ENCODE measurements at places on chromosomes 4 and X. TPM values are rescaled to one million over a fixed set of nuclear protein-coding genes. Genes with fewer than 3 reads are reported as not detected.

DNA sequence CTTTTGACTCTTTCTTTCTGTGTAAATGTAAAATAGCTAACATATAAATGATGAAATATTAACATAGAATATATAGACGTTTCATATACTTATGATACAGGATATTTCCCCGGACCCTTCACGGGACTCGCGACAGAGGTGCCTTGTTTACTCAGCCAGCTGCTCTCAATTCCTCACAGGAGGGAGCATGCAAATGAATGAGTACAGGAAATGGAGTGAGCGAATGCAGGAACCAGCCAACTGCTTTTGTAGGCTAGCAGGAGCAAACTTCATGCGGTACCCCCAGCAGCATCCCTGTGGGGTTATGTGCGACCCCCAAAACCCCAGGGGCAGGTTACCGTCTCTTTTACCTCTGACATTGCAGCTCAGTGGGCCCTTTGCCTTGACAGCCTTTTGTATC lies 110.3 kb upstream of the PDHA2 start:
- no peak for DNase-seq

GRCh38 chr4:85995361-85995760 lies 364.5 kb downstream of the MAPK10 start:
- no peak for DNase-seq

- DNase-seq, result no peak
These were observed 105.6 kb downstream of the CNKSR2 start for GRCh38 chrX:21479695-21480270.

DNA sequence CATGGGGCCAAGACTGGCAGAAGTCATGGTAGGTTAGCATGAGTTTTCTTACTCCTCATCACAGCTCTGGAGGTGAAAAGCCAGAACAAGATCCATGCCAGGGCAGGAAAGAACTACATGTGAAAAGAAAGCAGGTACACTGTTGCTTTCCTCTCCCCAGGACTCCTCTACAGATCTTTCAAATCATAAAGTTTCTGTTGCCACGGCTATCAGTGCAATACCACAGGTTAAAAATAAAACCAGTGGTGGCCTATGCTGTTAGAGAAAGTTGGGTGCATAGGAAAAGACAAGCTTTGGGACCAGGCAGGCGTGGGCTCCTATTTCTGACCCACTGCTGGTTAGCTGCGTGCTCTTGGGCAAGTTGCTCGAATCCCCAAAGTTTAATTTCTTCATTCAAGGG lies 81.4 kb downstream of the SH3RF1 start:
- no peak for DNase-seq

- no peak for DNase-seq
These were observed 197.2 kb downstream of the GPM6A start for GRCh38 chr4:175614890-175615289.

DNA sequence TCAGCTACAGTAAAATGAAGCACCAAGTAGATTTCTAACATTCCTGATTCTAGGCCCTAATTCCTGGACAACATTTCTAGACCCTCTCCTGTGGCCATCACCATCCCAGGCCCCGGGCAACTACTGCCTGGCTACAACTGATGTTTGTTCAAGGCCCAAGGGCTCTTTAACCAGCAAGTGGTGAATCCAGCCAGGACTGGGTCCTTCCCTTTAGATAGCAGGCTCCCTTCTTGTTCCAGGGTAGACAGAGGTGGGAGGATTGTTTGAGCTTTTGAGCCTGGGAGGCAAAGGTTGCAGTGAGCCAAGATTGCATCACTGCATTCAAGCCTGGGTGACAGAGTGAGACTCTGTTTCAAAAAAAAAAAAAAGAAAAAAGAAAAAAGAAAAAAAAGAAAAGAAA lies 12.7 kb upstream of the AADAT start:
- DNase-seq, result no peak

DNA sequence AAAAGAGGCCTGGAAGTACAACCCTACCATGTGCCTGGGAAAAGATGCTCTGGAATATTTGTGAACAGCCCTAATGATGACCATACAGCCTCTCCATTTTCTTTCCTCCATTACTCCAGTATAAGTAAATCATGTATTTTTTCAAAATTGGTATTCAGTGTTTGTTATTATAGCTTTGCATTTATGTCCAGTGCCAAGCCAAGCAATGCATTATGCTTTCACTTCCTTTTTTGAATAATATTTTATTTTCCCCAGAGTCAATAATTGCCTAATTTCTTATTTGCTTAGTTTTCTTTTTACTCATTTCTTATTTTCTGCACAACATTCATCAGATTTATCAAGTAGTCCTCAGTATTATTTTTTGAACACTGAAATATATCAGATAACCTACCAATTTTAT lies 49.3 kb upstream of the EOLA2 start:
- DNase-seq, result no peak

DNA sequence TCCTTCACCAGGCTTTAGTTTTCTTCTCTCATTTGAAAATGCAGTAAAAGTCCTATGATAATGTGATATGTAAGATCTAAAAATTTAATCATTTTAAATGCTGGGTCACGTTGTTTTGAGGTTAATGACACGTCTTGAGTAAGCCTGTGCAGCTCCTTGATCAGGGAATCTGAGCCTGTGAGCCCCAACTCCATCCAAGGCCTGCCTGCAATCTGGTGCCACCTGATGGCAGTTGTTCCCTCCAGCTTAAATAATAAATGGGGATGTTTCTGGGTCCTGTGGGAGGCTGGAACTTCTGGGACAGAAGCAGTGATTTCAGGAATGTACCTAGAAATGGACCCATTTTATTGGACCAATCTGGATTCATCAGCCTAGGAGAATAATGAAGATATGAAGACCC lies 455.4 kb upstream of the ADGRL3 start:
- no peak for DNase-seq

- DNase-seq, result no peak
These were observed 97.2 kb upstream of the EOLA2 start for GRCh38 chrX:150035531-150035930.

DNA sequence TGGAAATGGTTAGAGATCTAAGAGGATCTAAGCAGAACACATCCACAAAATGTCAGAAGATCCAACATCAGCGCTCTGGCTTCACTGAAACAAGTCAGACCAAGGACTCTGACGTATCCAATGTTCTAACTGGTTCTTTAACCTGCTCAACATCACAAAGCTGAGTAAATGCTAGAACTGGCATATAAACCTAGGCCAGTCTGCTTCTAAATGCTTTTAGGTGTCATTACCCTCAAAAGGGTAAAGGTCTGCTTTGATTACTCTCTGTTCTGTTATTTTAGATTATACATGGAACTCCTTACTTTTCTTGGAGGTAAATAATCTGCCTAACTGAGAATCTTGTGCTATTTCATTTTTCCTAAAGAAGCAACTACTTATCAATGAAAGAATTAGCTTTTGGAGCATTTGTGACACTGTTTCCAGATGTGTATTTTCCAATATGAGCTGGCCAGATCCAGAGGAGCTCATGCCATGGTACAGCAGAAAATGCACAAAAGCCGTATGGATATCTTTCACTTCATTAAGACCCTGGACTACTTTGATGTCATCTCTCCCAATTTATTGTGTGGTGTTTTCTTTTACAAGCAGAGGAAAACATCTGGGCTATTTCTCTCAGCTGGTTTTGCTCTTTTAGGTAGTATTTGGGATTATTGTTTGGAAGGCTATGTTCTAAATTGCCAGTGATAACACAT lies 123.5 kb downstream of the RASGEF1B start:
- DNase-seq, result no peak

DNA sequence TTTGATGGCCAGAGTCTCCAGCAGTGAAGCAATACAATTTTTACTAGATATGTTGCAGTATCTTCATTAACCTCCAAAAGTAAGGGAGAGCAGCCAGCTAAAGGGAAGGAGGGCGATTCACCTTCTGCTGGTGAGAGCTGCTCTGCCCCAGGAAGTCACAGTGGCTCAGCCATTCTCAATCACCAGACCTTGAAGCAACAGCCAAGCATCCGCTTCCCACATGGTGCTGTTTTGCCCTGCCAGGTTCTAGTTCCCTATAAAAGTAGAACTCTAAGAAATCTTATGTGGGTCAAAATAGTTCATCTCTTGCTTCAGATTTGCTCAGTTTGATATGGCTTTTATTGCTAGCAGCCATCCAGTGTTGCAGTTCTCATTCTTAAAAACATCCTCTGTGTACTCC lies 166.8 kb downstream of the STIM2 start:
- DNase-seq, result no peak

DNA sequence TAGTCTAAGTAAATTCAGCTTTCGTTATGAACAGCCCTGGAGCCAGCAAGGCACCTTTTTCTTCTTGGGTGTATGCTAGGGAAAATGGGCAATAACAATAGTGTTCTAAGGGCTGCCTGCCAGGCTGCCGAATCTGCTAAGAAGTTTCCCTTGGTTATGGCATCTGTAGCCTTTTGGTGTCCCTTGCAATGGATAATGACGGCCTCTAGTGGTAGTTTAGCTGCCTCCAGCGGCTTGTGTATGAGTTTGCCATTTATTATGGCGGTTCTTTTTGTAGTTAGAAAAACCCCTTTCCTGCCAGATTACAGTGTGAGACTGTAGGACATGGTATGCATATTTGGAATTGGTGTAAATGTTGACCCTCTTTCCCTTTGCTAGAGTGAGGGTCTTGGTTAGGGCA lies 78.9 kb upstream of the SPIN4 start:
- no peak for DNase-seq

DNA sequence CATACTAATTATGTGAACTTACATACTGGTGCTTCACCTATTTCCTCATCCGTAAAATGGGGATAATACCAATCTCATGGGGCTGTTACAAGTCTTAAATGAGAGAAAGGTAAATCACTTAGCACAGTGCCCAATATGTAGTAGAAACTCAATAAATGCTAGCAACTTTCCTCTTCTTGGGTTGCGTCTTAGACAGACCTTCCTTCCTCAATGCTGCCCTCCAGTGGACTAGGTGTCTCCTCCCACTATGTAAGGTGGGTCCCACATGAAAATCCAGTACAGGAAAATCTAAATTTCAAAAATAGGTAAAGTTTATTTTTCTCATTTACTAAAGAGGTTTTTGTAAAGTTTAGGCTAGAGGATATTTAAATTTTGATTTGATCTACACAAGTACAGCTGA lies 20.6 kb downstream of the ZDHHC9 start:
- peak; percentile 63 for DNase-seq

- no peak for DNase-seq
These were observed 12.5 kb downstream of the SH2D1A start for GRCh38 chrX:124358800-124359383.

DNA sequence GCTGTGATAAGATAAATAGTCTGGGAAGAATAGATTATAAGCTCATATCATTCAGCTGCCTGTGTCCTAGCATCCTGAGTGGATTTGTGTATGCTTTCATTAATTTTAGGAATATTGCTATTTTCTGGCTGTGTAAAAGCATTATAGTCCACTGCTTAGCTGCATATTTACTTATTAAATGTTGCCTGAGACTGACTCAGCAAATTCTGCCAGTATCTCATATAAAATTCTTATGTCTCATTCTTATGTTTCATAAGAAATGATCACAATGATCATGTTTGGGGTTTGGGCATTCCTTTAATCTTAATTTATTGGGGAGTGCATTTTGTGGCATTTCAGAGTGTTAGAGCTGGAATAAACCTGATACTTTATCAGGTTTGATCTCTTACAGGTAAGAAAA lies 34.9 kb downstream of the RASSF6 start:
- DNase-seq, result no peak

DNA sequence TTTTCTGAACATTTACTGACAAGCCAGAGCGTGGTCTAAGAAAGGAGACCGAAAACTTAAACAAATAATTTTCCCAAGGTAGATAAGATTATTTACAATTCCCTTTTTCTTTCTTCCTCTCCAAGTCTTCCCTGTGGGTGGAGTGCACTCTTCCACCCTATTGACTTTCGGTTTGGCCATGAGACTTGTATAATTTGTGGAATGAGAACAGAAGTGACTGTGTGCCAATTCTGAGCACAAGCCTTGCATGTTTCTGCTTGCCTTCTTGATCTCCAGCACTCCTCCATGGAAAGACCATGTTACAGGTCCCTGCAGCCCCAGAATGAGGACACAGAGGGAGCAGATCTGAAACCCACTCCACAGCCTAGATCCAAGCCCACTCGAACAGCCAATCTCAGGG lies 150.0 kb upstream of the HPGD start:
- DNase-seq, result no peak

DNA sequence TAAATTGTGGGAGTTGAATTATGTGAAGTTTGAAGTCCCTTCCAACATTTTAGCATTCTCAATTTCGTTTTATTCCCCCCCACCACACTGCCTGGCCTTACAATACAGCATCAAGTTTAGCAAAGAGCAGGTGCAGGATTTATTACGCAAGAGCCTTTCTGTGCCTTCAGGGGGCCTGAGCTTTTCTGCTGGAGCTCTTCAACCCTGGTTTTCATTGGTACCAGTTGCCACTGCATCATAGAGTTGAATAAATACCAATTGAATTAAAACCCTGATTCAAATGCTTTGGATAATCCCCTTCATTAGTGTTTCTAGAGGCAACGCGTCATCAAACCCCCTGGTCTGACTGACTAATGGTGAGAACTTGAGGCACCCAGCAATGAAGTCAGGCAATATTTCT lies 43.6 kb upstream of the KIT start:
- no peak for DNase-seq

CT45A5 gene
- total RNA-seq, result 9.4 TPM

LYAR gene
- total RNA-seq, result 72.9 TPM

TMEM150C gene
- 0.07 TPM for total RNA-seq

HTRA3 gene
- total RNA-seq, result not detected

PDZD4 gene
- total RNA-seq, result not detected

SNCA gene
- 2.4 TPM for total RNA-seq

GPRASP1 gene
- 0.29 TPM for total RNA-seq

NAA11 gene
- total RNA-seq, result 24.4 TPM

POLN gene
- total RNA-seq, result 0.58 TPM

RBM46 gene
- not detected for total RNA-seq

PPAT gene
- total RNA-seq, result 75.5 TPM
